ENCODE measurements at places on chromosomes 13 and 19. TPM values are rescaled to one million over a fixed set of nuclear protein-coding genes. Genes with fewer than 3 reads are reported as not detected.

GRCh38 chr13:51785712-51786424, 18.1 kb downstream of the DHRS12 start:
- no peak for DNase-seq

The SAE1 gene
- 53.3 TPM for polyA plus RNA-seq

DNA sequence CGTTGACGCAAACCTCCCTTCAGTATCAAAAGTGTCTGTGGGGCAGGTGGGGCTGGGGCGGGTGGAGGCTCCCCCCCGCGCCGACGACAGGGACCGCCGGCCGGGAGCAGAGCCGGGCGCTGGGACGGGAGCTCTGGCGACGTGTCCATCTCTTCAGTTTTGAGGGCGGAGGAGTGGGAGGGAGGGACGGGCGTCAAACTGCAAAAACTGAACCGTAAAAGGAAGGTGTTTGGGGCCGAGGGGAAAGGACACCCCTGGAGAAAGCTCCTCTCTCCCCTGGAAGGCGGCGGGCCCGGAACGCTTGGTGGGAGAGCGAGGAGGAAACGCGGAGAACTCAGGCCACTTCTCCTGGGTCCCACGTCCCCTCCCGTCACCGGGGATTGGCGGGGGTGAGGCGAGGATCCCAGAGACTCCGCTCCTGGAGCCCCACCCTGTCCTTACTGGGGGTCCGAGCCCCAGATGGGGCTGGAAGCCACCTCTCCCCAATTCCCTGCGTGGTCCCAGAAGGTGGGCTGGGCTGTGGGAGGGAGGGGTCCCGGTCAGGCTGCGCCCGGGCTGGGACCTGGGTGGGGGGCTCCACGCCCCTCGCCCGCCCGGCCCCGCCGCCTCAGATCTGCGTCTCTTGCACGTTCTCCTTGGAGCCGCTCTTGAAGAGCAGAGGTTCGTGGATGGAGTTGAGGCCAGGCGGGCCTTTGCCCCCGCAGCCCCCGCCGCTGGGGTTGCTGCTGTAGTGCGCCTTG, 3.4 kb upstream of the ASPDH start:
- peak; percentile 71 for DNase-seq

The ZNF737 gene
- polyA plus RNA-seq = 3.2 TPM

The PSG3 gene
- polyA plus RNA-seq = not detected

- no peak for DNase-seq
Observed at GRCh38 chr19:3914199-3914598, 18.7 kb upstream of the NMRK2 start.

DNA sequence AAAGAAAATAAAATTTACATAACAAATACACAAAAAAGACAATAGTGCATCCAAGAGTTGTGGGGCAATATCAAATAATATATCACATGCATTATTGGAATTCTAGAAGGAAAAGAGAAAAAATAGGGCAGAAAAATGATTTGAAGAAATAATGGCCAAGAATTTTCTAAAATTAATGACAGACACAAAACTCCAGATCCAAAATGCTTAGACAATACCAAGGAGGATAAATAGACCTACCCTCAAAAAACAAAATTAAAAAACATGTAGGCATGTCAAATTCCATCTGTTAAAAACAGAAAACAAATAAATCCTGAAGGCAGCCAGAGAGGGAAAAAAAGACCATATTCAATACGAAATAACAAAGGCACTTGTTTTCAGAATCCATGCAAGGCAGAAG, 191.5 kb upstream of the ZNF536 start:
- no peak for DNase-seq

The ZNF730 gene
- 0.02 TPM for polyA plus RNA-seq

- no peak for DNase-seq
Observed at GRCh38 chr19:19742773-19743172, 9.9 kb upstream of the ZNF14 start.

DNA sequence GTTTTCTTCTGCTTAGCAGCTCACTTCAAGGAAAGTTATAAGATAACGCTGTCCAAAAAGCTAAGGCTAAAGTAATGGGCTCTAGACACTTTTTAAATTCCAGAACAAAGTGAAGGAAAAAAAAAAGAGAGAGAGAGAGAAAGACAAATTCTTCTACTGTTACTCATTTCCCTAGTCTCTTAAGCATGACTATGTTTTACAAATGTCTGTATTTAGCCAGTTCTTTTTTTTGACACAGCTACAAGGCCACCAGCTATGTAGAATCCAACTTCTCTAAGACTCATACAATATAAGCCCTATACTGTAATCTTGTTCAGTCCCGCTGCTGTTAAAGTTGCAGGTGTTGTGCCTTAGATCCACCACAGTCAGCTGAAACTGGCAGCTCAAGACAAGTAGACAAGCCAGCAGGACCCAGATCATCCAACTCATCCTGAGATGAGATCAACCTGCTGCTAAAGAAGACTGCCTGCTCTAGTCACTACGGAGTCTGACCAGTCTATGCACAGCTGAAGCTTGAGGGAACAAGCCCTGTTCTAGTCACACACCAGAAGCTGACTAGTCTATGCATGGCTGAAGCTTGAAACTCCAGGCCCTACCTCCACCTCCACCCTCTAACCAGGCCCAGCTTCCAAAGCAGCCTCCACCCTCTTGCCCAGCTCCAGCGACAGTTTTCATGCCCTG, 10.3 kb upstream of the ZNF83 start:
- DNase-seq = no peak

The C19orf85 gene
- not detected for polyA plus RNA-seq

The ZNF723 gene
- not detected for polyA plus RNA-seq

The ACP7 gene
- polyA plus RNA-seq = not detected

DNA sequence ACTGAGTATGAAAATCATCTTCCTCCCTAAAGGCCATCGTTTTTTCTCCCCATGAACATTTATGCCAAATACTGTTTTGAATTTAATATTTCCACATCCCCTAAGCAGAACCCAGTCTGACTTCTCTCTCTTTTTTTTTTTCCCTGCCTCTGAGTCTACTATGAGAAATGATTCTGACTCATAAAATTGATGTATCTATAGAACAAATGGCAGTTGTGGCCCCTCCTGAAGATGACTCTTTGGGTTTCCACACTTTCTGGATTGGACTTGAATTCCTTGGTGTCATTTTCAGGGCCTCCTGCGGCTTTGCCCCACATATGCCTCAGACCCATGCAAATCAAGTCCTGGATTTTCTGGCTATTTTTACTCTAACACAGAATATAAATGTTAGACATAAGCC, 22.7 kb upstream of the NAXD start:
- no peak for DNase-seq

DNA sequence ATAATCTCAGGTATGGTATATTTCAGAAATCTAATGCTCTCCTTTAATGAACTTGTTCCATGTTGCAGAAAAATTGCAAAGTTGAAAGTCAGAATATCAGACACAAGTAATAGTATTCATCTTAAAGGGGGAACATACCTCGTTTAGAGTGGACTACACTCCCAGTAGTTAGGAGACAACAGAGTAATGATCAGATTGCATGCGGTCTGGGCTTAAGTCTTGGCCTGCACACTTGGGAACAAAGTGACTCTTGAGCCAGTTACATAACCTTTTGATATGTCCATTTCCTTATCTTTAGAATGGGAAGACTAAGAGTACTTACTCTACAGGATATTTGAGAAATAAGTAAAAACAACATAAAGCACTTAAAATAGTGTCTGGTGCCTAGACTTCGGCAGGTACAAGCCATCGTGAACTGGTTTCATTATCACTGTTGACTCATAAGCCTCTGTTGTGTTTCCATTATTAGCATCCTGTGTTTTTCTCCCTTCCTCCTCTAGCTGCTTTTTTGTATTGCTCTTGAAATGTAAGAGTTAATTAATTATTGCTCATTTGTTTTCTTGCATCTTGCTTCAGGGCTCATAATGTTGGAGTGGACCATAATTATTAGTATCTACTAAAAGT, 53.0 kb downstream of the DPY19L3 start:
- DNase-seq = no peak

All from spleen (tissue), 13 donors.